ENCODE measurements at places on chromosomes 5 and 9.

DNA sequence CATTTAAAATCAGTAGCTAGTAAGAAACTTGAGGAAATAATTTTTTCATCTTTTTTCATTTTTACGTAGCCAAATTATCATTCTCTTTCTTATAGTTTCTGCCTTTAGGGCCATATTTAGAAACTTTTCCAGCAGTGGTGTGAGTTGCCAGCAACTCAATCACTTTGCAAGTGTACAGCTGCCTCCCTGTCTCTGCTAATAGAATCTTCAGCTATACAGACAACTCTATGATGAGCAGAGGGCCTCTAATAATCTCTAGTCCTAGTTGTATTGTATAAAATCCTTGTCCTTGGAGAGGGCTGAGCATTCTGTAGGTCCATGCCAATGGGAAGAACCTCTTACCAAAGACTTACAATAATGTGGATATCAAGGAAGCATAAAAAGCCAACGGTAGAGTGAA, 11.5 kb upstream of the SHOC1 start:
- DNase-seq: no peak

GRCh38 chr9:131487621-131488031, 15.1 kb upstream of the POMT1 start:
- DNase-seq: no peak

- DNase-seq: no peak
Observed at GRCh38 chr5:57468481-57469163, 14.0 kb downstream of the ACTBL2 start.

DNA sequence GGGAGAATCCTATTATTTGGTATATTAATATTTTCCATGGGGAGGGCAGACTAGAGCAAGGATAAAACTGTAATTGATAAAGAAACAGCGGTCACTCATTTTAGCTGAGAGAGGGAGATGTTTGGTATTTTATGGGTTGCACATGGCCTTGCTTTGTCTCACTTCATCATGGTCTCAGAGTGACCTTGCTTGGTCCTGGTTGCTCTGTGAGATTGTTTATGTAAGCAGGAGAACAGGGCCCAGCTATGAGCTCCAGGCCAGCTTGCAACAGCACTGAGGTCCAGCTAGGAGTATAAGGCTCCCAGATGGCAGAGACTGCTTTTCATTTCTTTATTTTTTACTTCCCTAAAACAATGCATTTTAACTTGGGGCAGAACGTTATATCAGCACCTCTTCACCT, 50.7 kb downstream of the ZNF622 start:
- DNase-seq: no peak

- no peak for DNase-seq
Observed at GRCh38 chr9:71626395-71626794, 141.9 kb downstream of the CEMIP2 start.

DNA sequence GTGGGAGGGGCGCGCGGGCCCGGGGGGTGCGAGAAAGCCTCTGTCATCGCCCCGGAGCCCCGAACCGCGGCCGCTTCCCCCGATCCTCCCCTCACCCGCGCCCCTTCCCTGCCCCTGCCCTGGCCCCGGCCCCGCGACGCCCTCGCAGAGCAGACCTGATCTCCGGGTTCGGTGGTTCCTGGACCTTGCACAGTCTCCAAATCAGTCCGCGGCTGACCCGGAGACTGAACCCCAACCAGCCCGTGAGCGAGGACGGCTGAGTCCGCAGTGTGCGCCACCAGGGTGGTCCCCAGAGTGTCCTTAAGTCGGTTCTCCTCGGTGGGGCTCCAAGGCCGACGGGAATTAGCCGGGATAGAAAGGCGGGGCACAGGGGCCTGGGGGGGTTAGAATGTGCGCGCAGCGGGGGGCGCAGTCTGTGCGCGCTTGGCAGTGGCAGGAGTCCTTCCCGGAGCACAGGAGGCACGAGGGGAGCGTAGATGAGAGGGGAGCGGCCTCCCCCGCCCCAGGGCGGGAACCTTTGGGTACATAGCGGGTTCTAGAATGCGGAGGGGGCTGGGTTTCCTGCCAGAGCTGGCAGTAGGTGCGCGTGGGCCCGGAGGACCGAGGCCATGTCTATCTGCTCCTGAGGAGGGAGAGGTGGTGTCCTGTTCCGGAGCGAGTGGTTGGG, 779 bp downstream of the PKN3 start:
- DNase-seq: no peak

DNA sequence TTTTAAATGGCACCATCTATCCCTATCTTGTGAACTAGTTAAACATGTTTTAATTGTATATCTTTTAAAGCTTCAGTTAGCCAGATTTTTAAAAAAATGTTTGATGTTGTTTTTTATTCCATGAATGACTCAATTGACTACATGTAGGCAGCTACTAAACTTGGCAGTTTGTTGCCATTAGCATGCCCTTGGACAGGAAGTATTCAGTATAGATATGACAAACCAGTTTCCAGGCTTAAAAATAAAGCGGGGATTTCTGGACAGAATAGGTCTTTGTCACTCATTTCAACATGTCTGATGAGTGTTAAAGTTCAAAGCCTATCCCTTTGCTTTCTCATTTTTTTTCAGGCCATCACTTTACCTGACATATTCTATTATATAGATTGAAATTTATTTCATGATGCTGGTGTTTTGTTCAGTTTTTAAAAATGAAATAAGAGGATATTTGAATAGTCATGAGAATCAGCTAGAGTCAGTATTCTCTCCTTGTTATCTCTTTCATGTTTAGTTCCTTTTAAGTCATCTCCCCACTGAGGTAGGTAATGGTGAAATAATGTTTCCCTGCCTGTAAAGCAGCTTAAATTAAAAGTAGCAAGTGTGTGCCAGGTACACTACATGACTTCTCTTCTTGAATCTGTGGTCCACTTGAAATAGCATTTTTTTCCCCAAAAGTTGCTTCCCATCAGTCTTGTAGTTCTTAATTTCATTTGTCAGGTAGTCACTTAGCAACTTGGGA, 11.9 kb downstream of the TNFAIP8 start:
- no peak for DNase-seq

- DNase-seq: no peak
Observed at GRCh38 chr5:95967236-95967635, 5.6 kb upstream of the ELL2 start.

- DNase-seq: no peak
Observed at GRCh38 chr9:124794902-124795491, 18.1 kb downstream of the OLFML2A start.

- no peak for DNase-seq
Observed at GRCh38 chr9:118928722-118929121, 440.5 kb downstream of the BRINP1 start.

DNA sequence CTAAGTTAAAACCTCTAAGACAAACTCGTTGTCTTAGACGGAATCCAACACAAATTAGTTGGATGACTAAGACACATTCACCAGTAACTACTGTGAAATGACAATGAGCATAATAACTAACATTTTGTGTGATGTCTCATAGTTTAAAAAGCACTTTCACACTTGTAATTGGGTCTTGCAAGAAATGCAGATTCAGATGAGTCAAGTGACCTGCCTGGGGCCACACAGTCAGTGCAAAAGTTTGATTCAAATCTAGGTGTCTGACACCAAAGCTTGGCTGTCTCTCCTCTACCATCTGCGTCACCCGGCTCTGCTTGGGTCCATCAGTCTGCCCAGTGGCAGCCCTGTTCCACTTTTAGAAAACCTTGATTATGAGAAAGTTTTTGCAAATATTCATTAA, 143.7 kb downstream of the TTLL11 start:
- no peak for DNase-seq

DNA sequence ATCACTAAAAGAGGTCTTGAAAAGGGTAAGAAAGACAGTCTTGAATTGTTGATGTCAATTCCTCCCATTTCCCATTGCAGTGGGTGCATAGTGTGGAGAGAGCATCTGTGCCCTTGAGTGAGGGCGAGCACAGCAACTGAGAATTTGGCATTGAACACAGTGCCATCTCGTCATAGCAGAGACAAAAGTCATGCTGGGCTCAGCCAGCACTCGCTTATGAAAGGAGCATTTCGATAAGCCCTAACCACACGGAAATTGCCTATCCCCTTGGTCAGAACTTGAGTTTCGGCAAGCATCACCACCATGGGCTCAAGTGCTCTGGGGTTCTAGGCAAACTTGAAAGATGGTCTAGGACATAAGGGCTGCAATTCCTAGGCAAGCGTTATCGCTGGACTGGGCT, 712.8 kb upstream of the CDH10 start:
- DNase-seq: no peak

- DNase-seq: no peak
Observed at GRCh38 chr9:134149380-134149779, 13.5 kb downstream of the WDR5 start.

- DNase-seq: no peak
Observed at GRCh38 chr5:81848362-81848880, 97.5 kb upstream of the SSBP2 start.
